ENCODE measurements at places on chromosomes 4 and X.

DNA sequence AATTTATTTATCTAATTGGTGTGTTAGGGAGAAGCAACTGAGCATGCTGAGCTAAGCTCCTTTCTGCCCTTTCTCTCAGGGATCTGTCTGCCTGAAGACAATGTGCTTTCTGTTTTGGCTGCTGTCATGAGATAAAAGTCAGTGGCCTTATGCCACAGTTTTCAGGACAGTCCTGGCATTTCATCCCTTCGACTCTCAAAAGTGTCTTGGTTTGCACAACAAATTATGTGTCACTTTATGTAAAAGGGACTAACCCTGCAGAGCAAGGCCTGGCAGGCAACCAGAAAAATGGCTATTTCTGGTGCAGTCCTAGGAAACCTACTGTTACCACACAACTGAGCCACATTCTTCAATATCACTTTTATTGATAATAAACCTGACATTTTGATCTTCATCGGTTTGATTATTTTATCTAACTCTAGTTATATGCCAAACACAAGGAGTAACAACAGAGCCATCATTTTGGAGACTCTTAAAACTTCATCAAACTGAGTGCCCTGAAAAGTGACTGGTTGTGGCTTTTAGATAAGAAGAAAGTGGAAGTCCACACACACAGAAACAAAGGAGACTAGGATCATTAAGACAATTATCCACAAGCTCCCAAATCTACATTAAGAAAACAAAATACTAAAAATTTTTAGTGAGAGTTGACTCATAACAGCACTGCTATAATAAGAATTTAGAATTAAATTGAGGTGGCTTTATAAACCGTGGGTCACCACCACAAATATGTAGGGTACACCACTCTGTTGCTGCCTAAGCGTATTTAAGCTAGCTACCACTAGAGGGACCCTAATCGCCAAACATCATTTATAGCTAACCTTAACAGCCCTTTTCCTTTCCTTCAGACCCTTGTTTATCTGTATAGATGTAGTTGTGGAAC, 95.9 kb upstream of the PTPN13 start:
- DNase-seq = peak; percentile 72

DNA sequence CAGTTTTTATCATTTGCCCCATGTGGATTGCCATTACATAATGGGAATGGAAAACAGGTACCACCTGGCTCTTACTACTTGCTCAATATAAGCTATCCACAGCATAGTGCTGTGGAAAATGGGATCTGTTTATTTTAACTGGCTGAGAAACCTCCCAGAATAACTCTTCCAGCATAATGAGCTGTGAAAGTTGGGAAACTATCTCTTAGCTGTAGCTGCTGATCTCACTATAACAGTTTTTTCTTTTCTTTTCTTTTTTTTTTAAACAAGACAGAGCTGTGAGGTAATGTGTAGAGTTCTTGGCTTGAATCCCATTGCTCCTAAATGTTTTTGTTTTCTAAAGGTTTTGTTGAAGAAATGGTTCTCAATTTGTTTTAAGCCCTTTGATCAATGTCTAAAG, 988.3 kb downstream of the PCDH19 start:
- DNase-seq = no peak

GRCh38 chrX:120647127-120647526, 17.3 kb upstream of the C1GALT1C1 start:
- peak; percentile 56 for DNase-seq

GRCh38 chrX:8244301-8244700, 73.2 kb upstream of the VCX2 start:
- no peak for DNase-seq

DNA sequence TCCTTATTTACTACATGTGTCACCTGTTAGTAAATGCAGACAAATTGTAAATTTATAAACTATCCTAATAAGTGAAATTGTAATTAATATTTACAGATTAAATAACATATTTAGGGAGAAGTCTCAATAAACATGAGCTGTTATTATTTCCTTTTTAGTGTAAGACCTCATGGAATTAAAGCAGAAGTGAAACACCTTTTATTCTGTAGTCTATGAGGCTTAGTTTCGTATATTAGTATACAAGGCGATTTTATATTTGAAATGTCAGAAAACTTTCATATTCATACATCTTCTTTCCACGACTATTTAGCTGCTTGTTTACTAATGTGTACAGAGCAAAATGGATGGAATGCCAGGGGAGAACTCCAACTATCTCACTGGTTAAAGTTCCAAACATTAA, 414.4 kb downstream of the ARHGAP24 start:
- no peak for DNase-seq

DNA sequence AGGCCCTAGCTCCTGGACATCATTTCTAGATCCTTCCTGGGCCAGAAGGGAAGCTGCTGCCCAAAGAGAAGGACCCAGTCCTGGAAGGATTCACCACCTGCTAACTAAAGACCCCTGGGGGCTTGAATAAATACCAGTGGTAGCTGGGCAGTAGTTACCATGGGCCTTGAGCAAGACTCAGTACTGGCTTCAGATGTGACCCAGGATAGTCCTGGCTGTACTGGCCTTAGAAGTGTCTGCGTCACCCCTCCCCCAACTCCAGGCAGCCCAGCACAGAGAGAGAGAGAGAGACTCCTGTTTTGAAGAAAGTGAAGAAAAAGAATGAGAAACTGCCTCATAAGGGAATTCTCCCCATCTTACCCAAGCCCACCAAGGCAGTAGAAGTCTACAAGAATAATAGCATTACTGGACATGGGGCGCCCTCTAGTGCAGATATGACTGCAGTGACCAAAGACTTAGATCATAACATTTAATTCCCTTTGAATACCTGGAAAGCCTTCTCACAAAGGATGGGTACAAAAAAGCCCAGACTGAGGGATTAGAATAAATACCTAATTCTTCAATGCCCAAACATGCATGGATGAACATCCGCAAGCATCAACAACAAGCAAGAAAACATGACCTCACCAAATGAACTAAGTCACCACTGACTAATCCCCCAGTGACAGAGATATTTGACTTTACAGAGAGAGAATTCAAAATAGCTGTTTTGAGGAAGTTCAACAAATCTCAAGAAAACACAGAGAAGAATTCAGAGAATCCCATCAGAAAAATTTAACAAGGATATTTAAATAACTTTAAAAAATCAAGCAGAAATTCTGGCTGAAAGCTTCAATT, 171.8 kb downstream of the HNRNPD start:
- peak; percentile 66 for DNase-seq

DNA sequence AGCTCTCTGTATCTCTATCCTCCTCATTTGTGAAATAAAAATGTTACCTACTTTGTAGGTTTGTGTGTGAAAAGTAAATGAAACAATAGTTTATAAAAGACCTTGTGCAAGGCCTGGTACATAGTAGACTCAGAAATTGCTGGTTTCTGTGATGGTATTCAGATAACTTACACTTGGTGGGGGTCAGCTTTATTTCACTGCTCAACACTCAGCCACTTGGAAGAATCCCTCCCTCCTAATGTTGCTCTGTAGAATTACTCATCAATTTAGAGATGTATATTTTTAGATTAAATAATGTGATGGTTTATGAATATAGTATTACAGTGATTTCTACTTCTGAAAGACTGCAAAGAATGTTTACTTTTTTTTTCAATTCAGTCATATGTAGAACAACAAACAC, 32.7 kb downstream of the SMARCAD1 start:
- no peak for DNase-seq

GRCh38 chr4:72302981-72303704, 265.9 kb downstream of the ADAMTS3 start:
- DNase-seq = peak; percentile 69

- peak; percentile 81 for DNase-seq
These were observed at the start of gene GALNT7 for GRCh38 chr4:173168396-173169177. Gene GALNT7 (plus strand): TSS chr4:173168811. CDS start chr4:173168836, 25 bp downstream.
